ENCODE measurements at places on chromosomes 12 and 14.

GRCh38 chr12:119841433-119842210 lies 35.5 kb downstream of the CIT start:
- DNase-seq, result peak; percentile 8

GRCh38 chr12:26786865-26787514 lies 46.0 kb downstream of the ITPR2 start:
- peak; percentile 94 for DNase-seq

DNA sequence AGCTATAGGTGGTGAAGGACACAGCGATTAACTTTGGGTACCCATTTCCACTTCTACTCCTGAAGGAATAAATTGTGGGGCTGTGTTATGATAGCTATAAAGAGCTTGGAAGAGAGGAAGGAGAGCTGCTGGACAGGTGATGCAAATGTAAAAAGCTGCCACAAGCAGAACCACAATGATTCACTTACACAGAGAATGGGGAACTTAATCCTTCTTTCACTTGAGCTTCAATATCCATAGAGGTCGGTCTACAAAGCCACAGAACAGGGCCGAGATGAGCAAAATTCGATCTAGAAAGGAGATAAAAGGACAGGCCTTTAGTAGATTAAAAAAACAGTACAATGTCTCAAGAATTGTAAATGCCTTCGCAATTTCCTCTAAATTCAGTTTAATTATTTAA lies 831.1 kb downstream of the LRFN5 start:
- no peak for DNase-seq

- DNase-seq, result no peak
Observed at GRCh38 chr12:115451780-115452736, 768.1 kb upstream of the TBX3 start.

DNA sequence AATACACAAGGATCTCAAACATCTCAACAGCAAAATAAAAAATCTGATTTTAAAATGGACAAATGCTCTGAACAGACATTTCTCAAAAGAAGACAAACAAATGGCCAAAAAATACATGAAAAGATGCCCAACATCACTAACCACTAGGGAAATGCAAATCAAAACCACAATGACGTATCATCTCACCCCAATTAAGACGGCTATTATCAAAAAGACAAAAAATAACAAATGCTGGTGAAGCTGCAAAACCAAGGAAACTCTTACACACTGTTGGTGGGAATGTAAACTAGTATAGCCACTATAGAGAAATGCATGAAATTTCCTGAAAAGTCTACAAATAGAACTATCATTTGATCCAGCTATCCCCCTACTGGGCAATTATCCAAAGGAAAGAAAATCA lies 145.0 kb downstream of the BTG1 start:
- peak; percentile 68 for DNase-seq

- DNase-seq, result no peak
Observed at GRCh38 chr12:38776647-38777046, 128.7 kb downstream of the CPNE8 start.

- no peak for DNase-seq
Observed at GRCh38 chr12:56769868-56770267, 6.7 kb downstream of the HSD17B6 start.

DNA sequence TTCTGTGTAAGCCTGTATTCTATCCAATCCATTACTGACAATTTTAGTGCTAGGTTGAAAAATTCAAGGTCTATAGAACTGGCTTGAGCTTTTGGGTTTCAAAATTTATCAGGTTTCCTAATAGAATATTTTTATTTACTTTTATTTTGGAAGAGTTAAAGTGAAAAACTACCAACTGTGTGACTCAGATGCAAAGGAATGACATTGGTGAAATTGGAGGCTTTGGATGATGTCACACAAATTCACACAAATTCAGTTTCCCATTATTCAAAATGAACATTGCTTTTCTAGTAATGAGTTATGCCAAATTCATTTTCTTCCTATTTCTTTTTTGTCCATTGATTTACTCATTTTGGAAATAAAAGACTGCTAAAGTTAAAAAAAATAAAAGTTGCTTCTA lies 186.9 kb downstream of the ALX1 start:
- DNase-seq, result peak; percentile 35

DNA sequence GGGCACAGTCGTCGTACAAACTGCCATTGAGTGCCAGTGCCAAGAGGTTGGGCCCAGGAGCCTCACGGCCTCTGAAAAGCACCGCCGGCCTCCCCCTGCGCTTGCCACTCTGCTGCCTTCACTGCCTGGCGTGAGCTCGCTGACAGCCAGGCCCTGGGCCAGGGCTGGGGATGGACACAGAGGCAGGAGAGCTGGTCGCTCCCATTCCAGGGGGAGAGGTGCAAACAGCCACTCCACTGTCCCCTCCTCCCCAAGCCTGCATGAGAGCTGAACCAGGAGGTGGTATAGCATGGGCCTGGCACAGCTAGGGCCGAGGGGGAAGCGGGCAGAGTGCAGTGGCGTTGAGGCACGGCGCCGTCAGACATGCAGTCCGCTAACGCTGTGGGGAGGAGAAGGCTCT lies 4.6 kb downstream of the ADSS1 start:
- DNase-seq, result no peak

DNA sequence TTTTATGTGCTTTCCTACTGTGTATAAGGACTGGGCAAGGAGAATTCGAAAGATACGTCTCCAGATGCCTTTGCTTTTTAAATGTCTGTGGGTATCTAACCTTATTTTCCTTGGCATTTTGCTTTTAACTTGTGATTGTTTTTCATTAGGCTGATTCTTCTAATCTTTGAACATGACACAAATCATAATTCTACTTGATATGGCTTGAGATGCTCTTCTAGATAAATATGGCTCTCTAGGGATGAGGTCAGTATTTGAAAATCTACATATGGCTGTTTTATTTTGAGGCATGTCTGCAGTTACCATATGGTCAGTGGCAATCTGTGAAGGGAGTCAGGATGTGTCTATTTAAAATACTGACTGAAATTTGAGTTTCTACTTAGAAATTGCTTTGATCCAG lies 139.2 kb downstream of the SLC2A13 start:
- DNase-seq, result no peak

GRCh38 chr12:121908702-121909101 lies 9.7 kb upstream of the CFAP251 start:
- no peak for DNase-seq

GRCh38 chr14:30395065-30395464 lies 163.9 kb upstream of the G2E3 start:
- no peak for DNase-seq

- DNase-seq, result no peak
Observed at GRCh38 chr12:109517619-109518018, 40.2 kb downstream of the UBE3B start.

- DNase-seq, result no peak
Observed at GRCh38 chr12:6311822-6312528, 1.5 kb downstream of the PLEKHG6 start.

DNA sequence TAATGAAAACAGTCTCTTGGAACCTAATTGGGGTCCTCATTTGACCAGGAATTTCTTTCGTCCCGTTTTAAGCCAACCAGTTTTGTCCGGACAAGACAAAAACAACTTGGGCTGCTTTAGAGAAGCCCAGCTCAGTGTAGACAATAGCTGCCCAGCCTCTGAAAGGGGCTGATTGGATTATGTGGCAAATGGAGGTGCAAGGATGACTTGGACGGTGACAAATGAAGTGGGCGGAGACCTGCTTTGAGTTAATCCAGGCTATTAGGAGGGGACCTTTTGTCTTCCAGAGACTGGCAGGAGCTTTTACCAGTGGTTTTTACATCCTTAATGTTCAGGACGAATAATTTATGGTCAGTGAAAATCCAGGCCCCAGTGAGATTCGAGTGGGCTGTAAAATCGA lies 4.8 kb downstream of the MEG3 start:
- no peak for DNase-seq

DNA sequence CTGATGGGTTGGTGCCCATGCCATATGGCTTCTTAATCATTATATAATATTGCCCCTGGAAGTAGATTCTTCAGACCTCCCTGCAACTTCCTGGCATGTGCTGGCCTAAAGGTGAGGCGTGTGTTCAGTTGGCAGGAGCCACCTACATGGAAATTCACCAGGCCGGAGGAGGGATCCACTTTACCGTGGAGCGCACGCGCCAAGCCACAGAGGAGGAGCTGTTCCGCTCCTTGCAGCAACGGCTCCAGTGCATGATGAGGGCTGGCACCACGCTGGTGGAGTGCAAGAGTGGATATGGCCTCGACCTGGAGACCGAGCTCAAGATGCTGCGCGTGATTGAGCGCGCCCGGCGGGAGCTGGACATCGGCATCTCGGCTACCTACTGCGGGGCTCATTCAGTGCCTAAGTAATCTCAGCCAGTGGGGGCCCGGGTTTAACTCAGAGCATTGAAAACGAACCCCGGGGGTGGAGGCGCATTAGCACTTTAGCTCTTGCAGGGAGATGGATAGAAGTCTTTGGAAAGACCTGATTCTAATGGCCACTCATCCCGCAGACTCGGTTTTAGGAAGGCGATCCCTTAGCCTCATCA lies 13.5 kb downstream of the AMDHD1 start:
- no peak for DNase-seq

GRCh38 chr14:36583242-36583892 lies 953 bp upstream of the NKX2-8 start:
- no peak for DNase-seq

- peak; percentile 53 for DNase-seq
Observed at GRCh38 chr12:132285991-132286681, 43.3 kb downstream of the GALNT9 start.

GRCh38 chr14:104856157-104856868 lies 8.8 kb upstream of the CEP170B start:
- DNase-seq, result no peak

DNA sequence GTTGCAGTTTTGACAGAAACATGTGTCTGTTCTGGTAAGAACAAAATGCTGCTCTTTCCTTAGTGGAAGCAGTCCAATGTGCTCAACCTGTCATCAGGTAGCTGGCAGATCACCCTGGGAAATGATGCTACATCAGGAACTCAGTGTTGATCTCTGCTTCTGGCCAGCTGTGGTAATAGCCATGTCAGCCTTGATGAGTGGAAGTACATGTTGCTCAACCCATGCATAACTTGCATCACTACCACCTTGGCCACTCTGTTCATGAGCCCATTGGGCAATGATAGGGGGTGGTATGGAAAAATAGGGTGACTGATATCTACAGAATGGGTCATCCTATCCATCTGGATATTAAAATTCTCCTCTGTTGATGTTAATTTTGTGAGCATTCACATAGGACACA lies 411.0 kb downstream of the C12orf50 start:
- DNase-seq, result no peak

GRCh38 chr14:98507264-98507663 lies 764.7 kb downstream of the BCL11B start:
- peak; percentile 31 for DNase-seq

DNA sequence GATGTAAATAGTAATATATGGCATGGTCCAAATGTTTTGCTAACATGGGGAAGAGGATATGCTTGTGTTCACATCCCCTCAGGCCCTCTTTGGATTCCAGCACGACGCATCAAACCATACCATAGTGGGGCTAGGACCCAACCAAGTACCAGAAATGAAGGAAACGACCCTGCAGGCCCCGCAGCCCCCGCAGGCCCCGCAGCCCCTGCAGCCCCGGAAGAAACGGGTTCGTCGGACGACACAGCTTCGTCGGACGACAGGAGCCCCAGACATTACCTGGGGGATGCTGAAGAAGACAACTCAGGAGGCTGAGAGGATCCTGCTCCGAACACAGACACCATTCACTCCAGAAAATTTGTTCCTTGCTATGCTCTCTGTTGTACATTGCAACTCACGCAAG lies 119.9 kb downstream of the PPHLN1 start:
- no peak for DNase-seq

- no peak for DNase-seq
Observed at GRCh38 chr12:1467710-1468109, 126.7 kb downstream of the FBXL14 start.

DNA sequence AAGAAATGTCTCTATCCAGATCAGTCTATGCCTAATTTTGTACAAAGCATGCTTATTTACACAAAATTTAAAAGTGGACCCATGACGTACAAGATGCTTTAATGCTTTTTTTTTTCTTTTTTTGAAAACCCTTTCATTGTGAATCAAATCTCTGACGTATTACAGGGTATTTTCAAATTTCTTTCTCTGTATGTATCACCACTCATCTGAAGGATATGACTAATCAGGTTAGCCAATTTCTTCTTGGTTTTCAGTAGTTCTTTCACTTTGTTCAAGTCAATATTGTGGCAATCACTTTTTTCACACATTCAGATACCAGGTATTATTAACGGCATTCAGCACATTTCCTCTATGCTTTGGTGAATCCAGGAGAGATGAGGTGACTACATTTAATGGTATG lies 685.3 kb downstream of the TRHDE start:
- DNase-seq, result peak; percentile 0

- no peak for DNase-seq
Observed at GRCh38 chr14:45145214-45145613, 9.5 kb downstream of the FANCM start.

DNA sequence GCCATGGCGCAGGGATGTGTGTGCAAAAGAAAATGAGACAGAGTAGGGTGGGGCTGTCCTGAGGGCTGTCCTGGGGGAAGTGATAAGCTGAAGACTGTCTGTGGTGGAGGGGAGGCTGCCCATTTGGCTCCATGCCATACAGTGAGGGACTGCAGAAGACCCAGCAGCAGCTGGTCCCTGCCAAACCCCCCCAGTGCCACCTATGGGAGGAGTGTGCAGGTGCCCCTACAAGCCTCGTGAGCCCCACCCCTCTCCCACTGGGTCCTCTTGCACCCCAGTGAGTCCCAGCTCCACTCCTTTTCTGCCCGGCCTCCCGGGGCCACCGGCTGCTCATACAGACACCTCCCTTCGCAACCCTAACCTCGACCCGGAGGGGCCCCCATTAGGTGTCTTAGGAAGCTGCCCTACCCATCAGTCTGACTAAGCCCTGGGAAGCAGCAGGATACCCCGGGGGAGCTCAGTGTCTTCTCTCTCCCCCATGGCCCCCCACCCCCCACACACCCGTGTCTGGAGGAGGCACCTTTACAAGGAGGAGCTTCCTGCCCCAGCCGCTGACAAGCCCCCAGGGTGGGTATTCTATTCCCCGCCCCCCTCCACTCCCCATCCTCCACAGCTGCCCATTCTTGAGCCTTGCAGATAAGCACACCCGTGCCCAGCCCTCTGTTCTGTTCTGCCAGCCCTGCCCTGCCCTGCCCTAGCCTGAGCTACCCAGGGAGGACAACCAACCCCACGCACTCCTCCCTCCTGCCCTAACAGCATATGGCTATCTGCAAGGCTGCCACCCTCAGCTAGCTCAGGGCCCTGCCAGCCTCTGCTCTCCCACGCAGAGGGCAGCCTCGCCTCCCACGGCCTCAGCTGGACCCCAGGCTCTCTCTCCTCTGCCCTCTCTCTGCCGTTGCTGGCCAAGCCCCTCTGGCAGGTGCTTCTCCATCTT lies 41.9 kb downstream of the SLC6A12 start:
- DNase-seq, result no peak

DNA sequence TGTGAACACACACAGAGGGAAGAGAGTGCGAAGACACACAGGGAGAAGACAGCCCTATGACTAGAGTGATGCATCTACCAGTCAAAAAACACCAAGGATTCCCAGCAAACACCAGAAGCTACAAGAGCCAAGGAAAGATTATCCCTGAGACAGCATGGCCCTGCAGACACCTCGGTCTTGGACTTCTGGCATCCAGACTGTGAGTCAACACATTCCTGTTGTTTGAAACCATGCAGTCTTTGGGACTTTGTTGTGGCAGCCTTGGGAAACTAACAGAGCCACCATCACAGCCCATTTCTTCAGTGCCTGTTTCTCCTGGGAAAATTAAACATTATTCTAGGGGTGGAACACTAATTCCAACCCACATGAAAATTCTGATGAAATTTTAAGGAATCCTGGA lies 220.6 kb downstream of the GXYLT1 start:
- no peak for DNase-seq

GRCh38 chr12:1949771-1950470 lies 31.5 kb upstream of the CACNA2D4 start:
- no peak for DNase-seq

GRCh38 chr12:49673446-49674317 lies 33.5 kb downstream of the FMNL3 start:
- peak; percentile 94 for DNase-seq

Measured in astrocyte (in vitro differentiated cells and primary cell).